ENCODE measurements at places on chromosomes 12 and 14.

- DNase-seq, result no peak
These were observed 9.0 kb upstream of the TAS2R31 start for GRCh38 chr12:11040162-11040561.

DNA sequence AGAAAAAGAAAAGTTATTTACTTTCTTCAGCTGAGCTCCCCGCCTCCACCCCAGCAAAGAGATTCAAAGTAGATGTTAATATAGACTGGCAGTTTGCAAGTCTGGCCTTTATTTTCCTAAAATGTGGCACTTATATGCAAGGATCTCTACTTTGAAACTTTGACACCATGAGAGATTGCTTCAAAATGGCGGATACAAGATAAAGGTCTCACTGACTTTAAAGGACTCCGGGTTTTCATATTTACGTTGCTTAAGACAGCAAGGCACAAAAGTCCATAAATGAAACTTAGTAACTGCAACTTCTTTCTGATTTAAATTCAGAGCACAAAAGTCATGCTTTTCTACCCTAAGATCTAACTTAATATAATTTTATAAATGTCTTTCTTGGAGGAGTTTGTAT is 3.5 kb downstream of the OTX2 start:
- no peak for DNase-seq

- no peak for DNase-seq
These were observed 80.6 kb downstream of the PRKD1 start for GRCh38 chr14:29847056-29847380.

GRCh38 chr12:75478116-75478794 is 2.3 kb upstream of the GLIPR1 start:
- DNase-seq, result no peak

DNA sequence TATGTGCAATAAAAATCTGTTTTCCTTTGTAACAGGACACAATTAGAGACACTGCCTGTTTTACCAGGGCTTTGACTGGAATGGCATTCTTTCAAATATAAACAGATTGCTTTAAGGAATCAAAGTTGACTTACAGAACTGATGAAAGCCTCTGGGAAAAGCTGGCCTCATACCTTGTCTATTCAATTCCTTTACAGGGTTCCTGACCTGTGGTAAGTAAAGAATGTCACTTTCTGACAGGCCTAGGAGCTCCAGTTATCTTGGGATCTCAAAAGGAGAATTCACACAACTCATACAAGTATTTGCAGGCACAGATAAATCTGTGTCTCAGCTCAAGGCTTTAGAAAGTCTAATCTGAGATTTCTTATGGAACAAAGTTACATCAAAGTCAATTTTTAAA is 88.4 kb downstream of the BCAT1 start:
- no peak for DNase-seq

- no peak for DNase-seq
These were observed 30.9 kb downstream of the SYNDIG1L start for GRCh38 chr14:74395094-74395493.

GRCh38 chr12:67424784-67425183 is 155.6 kb downstream of the CAND1 start:
- DNase-seq, result no peak

GRCh38 chr14:22689199-22689598 is 45.0 kb upstream of the OR6J1 start:
- DNase-seq, result no peak
